ENCODE measurements at places on chromosomes 13 and 19.

DNA sequence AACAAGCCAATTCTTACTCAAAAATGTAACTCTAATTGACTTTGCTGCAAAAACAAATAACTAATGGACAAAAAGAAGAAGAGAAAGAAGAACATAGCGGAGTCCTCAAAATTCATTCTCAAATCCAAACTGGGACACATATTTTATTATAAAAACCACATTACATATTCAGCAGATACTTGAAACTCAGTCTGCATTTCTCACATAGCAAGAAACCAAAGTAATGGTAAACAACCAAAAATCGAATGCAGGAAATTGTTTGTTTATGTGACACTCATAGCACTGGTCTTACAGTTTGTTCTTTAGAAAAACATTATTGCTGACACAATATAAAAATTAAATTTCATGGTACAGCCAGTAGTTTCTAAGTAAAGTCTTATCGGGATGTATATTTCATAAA lies 789.8 kb downstream of the SLITRK6 start:
- H3K4me1 ChIP-seq, result no peaks in the 10 kb centered on the region
- H3K27ac ChIP-seq, result no peak overlapping the region
- no peaks in the 10 kb centered on the region for H3K27me3 ChIP-seq
- no peak overlapping the region for H3K4me3 ChIP-seq

- H3K27ac ChIP-seq, result no peak overlapping the region
- H3K4me3 ChIP-seq, result no peak overlapping the region
- peaks cover 10% of the 10 kb centered on the region for H3K36me3 ChIP-seq
- H3K27me3 ChIP-seq, result no peaks in the 10 kb centered on the region
- peaks cover 1% of the 10 kb centered on the region for H3K4me1 ChIP-seq
- DNase-seq, result no peak
Measured at GRCh38 chr19:36121486-36122124, 6.3 kb downstream of the TBCB start.

DNA sequence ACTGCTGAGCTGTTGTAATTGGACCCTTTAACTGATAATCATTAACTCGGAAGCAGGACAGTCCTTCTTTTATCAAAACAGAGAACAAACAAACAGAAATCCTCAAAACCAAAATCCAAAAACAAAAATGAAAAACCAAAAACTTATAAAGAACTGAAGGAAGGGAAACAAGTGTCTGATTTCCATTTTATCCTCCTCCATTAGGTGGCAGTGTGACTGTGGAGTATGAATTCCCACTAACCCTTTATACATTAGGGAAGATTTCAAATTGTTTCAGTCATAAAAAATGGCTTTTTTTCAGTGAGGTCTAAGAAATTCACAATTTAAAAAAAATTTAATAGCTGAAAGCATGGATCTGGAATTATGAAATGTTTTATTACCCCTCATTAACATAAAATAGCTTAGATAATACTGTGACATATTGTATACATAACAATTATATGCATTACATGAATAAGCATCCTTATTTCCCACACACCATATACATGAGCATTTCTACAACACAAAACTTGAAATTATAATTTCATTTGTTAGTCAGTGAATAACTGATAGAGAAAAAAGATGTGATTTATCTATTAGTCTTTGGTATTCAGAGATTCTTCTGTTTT lies 1074.3 kb upstream of the PCDH9 start:
- no peaks in the 10 kb centered on the region for H3K36me3 ChIP-seq
- no peak overlapping the region for H3K27ac ChIP-seq
- H3K4me3 ChIP-seq, result no peak overlapping the region
- no peaks in the 10 kb centered on the region for H3K27me3 ChIP-seq
- H3K4me1 ChIP-seq, result no peaks in the 10 kb centered on the region

GRCh38 chr13:51603716-51604115 lies 19.5 kb downstream of the WDFY2 start:
- H3K4me1 ChIP-seq, result no peaks in the 10 kb centered on the region
- no peak overlapping the region for H3K4me3 ChIP-seq
- DNase-seq, result no peak
- no peaks in the 10 kb centered on the region for H3K27me3 ChIP-seq

DNA sequence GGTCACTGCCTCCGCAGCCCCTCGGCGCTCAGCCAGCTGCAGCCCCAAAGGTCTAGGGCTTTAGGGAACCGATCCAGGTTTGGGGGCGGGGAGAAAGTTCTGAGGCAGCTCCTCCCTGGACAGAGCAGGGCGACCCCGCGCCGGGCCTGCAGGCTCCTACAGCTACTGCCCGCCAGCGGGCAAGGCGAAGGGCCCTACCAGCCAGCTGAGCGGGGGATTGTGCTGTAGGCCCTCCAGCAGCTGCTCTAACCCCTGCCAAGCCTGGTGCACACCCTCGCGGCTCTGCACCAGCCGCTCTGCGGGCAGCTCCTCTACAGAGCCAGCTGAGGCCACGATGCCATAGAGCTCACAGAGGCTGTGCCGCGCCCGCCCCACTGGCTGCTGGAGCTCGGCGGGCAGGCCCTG lies 14.0 kb downstream of the PLIN4 start:
- H3K36me3 ChIP-seq, result peaks cover 24% of the 10 kb centered on the region
- no peak overlapping the region for H3K4me3 ChIP-seq
- no peaks in the 10 kb centered on the region for H3K27me3 ChIP-seq
- H3K4me1 ChIP-seq, result no peaks in the 10 kb centered on the region

GRCh38 chr19:2796659-2797266 lies 11.5 kb downstream of the THOP1 start:
- no peaks in the 10 kb centered on the region for H3K4me1 ChIP-seq
- no peak overlapping the region for H3K27ac ChIP-seq
- no peak overlapping the region for H3K4me3 ChIP-seq
- no peak for DNase-seq
- no peaks in the 10 kb centered on the region for H3K27me3 ChIP-seq

GRCh38 chr13:112169941-112170822 lies 103.2 kb downstream of the SOX1 start:
- no peak overlapping the region for H3K27ac ChIP-seq
- H3K27me3 ChIP-seq, result no peaks in the 10 kb centered on the region
- H3K4me1 ChIP-seq, result peaks cover 3% of the 10 kb centered on the region
- H3K36me3 ChIP-seq, result no peaks in the 10 kb centered on the region
- H3K4me3 ChIP-seq, result no peak overlapping the region
- no peak for DNase-seq

DNA sequence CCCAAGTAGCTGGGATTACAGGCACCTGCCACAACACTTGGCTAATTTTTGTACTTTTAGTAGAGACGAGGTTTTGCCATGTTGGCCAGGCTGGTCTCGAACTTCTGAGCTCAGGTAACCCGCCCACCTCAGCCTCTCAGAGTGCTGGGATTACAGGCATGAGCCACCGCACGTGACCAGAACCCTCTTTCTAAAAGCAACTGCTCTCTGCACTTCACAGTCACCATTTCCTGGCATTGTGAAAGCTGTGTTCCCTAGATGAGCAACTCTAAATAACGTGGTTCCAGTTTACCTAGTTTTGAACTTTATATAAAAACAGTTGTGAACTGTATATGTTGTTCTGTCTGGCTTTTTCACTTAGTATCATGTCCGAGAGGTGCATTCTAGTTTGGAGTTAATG lies 152.9 kb downstream of the SIPA1L3 start:
- H3K4me1 ChIP-seq, result peaks cover 9% of the 10 kb centered on the region
- H3K36me3 ChIP-seq, result no peaks in the 10 kb centered on the region
- no peak overlapping the region for H3K4me3 ChIP-seq
- H3K27me3 ChIP-seq, result no peaks in the 10 kb centered on the region
- H3K27ac ChIP-seq, result no peak overlapping the region

- H3K27me3 ChIP-seq, result no peaks in the 10 kb centered on the region
- no peaks in the 10 kb centered on the region for H3K4me1 ChIP-seq
- H3K27ac ChIP-seq, result no peak overlapping the region
- no peak overlapping the region for H3K4me3 ChIP-seq
Measured at GRCh38 chr13:113766035-113766800, 7.2 kb downstream of the TMEM255B start.

DNA sequence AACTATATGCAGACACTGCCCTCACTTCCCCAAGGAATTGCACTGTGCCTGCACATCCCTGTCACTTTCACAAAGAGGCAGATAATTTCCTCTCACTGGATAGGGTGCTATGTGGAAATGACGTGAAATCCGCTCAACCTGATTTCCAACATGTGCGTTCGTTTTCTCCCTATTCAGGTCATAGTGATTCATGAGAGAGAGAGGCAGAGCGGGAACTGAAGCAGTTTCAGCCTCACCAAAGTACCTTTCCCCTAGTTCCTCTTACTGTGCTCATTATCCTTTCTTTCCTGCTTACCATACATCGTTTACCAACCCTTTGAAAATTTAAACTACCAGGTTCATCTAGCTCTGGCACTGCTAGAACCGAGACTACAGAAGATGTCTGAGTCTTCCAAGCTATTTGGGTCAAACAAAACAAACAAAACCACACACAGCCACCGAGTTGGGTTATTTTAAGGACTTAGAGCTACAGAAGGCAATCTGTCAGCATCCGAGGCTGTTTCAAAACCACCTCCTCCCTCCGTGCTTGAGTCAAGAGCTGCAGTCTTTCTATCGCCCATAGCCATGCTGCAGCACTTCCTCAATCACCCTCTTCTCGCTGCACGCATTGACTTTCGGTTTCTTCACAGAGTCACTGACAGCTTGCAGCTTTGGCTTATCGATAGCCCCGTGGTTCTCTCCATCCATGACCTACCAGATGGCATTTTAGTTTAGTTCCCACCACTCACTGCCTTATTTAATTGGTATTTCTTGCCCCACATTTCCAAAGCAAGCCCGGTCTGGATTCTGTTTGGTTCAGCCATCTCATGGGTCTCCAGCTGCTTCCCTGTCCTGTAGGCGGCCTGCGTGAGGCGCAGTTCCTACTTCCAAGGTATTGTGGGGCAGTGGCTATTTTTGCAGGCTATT lies 1395.8 kb downstream of the EFNB2 start:
- DNase-seq, result no peak
- no peak overlapping the region for H3K4me3 ChIP-seq
- H3K36me3 ChIP-seq, result no peaks in the 10 kb centered on the region

GRCh38 chr13:31742097-31742734 lies 2.9 kb downstream of the RXFP2 start:
- H3K4me1 ChIP-seq, result no peaks in the 10 kb centered on the region
- H3K4me3 ChIP-seq, result no peak overlapping the region
- no peaks in the 10 kb centered on the region for H3K36me3 ChIP-seq
- no peak overlapping the region for H3K27ac ChIP-seq

DNA sequence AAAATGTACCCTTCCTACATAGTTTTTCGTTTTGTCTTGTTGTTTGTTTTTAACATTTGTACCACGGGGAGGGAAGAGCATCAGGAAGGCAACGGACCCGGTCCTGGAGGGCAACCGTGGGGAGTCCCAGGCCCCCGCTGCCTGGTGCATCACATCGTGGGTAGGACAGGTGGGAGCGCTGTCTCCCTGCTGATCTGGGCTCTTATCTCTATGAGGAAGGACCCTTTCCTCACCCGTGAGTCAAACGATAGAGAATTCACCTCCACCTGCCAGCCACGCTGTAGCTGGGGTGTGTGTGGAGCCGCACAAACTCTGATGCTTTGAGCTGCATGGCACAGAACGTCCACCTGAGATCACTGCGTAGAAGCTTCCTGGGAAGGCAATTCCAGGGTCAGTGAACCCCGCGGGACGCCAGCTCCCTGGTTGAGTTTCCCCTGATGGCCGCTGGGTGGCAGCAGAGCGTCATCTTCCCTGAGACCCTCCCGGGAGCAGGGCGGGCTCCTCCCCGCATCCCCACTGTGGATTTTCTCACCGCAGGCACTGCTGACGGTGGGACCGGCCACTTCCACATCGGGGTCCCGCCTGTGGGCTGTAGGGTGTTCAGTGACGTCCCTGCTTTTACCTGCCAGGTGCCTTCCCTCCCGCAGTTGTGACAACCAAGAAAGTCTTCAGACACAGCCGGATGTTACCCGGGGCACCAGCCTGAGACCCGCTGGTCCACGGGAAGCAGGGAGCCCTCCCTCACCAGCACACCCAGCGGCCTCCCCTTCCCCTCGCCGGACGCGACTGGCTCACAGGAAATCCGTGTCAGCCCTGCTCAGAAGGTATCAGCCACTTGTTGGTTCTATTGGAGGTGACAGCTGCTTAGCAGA lies 54.7 kb downstream of the ZNF787 start:
- no peaks in the 10 kb centered on the region for H3K4me1 ChIP-seq
- DNase-seq, result no peak
- no peaks in the 10 kb centered on the region for H3K36me3 ChIP-seq
- H3K4me3 ChIP-seq, result peak overlapping the region; percentile 1
- no peaks in the 10 kb centered on the region for H3K27me3 ChIP-seq

DNA sequence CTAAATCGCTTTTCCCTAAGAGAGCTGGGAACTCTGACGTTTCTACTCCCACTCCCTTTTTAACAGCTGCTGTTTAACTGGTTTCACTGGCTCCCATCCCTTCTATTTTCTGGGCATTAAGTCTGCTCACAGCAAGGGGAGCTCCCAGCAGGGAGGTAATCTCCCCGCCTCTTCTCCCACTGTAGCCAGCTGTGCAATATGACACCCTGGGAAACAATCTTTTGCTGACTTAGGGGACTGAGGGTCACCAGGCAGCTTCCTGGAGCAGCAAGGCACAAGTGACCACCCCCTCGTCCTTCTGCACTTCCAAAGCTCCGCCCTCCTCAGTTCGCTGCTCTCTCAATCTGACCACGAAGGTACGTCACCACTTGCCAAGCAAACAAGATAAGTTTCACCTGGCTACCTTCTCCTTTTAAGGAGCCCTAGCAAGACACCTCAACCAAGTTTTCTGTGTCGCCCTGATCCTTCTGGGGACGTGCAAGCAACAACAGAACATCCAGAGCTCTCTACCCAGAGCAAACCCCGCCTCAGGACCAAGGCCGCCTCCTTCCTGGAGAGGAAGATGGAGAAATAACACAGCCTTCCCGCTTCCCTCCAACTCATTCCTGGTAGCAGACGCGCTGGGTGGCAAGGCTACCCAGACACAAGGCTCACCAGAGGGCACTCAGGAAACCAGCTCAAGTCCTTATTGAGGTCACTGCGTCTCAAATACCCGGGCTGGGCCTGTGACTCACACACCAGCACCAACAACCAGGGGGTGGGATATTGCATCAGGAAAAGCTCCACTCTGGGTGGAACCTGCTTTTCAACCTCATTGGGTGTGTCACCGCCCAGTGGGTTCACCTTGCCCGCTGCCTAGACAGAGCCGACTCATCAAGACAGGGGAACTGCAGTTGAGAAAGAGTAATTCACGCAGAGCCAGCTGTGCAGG lies 92.4 kb downstream of the STK24 start:
- H3K36me3 ChIP-seq, result no peaks in the 10 kb centered on the region
- DNase-seq, result peak; percentile 58
- H3K27me3 ChIP-seq, result no peaks in the 10 kb centered on the region

DNA sequence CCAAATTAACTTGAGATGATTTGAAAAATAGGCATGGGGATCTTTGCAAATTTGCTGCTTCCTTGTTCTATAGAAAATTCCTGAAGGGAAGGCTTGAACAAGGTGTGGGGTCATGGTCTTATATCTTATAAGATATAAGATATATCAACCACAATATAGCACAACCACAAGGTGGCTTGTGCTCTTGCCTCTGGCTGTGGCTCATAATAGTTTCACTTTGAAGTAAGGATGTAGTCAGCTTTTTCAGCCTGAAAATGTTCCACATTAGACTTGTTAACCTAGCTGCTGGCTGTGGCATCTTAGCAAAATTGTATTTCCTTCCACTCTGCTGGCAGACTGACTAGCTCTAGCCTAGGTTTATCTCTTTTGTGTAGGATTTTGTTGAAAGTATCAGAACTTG lies 169.7 kb downstream of the KLF5 start:
- no peak overlapping the region for H3K4me3 ChIP-seq
- no peak overlapping the region for H3K27ac ChIP-seq
- DNase-seq, result no peak

Measured in iPS DF 6.9 (cell line).